Fibroblast of lung (primary cell): ENCODE measurements at places on chromosomes 16 and 17.

GRCh38 chr16:67158637-67159600, 790 bp downstream of the TRADD start:
- peak; percentile 30 for DNase-seq

GRCh38 chr16:28258567-28258966, 33.8 kb upstream of the SBK1 start:
- no peak for DNase-seq

DNA sequence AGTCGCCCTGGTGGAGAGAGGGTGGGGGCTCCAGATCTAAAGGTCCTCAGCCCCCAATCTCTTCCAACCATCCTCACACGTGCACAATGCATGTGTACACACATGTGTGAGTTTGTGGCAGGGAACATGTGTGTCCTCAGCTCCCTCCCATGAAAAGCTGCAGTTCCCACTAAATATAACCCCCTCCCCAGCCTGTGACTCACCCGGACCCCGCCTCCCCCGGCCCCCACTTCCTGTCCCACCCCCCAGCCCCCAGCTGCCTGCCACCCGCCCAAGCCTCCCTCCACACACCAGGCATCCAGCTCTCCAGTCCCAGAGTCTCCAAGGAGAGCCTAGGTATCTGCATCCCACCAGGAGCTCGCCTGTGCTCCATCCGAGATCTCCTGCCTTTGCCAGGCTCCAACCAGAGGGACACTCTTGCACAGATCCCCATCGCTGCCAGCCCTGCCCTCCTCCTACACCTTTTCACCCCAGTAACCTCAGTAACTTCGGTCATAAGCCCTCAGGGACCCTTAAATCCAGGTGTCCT, 3.9 kb downstream of the DLG4 start:
- peak; percentile 44 for DNase-seq

DNA sequence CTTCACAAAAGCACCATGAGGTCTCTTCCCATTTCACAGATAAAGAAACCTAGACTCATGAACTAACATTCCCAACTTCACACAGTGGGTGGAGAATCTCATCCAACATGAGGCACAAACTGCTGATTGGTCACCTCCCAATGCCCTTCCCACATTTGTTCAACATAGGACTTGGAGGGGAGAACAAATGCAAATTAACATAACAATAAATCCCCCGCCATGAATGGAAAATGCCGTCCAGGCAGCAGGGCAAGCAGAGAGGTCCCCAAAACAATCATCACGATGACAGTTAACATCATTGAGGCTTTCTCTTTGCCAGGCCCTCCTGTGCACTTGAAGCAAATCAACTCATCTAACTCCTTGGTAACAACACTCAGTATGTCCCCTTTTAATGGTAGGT, 185.3 kb downstream of the TMEM132E start:
- no peak for DNase-seq

GRCh38 chr16:9964426-9964825, 217.8 kb downstream of the GRIN2A start:
- DNase-seq = no peak

GRCh38 chr17:79108232-79108850, 33.7 kb downstream of the ENGASE start:
- DNase-seq = no peak

DNA sequence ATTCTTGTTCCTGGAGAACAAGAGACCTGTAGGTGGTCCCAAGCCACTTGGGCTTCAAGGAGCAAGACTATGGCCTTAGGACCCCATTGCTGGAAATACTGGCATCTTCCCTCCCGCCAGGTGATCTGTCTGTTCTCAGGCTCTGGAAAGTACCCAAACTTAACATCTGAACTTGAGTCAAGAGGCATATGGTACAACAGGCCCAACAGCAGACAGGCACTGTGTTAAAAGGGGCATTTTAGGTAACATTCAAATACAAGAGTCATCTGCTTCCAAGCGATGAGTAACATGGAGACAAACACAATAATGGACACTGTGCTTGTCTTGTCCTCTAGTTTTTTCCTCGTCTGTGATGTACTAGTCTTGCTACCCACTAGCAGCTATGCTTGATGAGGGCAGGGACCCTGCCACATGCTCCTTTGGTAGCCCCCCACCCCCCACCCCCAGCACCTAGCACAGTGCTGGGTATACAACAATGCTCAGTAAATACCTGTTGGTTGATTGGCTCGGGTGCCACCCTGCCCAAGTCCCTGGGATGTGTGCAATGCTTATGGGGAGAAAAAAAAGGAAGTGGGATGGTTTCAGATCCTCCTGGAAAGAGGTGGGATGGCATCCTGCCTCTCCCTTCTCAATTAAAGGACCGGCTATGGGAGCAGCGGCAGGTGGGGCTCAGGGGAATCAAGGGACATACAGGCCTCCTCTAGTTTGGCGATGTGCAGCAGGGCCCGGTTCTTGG, 19.4 kb downstream of the CSF3 start:
- no peak for DNase-seq

- DNase-seq = no peak
Measured at GRCh38 chr16:12699161-12699560, 104.5 kb downstream of the CPPED1 start.

DNA sequence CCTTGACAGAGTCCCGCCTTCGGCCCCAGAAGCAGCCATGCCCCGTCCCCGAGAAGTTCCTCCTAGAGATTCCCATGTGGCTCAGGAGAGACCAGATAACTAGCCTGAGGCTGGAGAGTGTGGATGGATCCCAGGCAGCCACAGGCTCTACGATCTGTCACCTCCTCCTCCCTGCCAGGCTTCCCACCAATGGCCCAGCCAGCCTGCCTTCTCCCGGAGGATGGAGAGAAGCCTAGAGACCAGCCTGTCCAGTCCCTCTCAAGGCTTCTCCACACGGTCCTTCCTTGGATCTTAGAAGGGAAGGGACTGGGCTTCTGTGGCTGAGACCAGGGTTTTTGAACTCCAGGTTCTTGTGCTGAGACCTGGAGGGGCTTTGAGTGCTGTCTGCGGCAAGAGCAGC, 1.6 kb upstream of the SMTNL2 start:
- DNase-seq = no peak

DNA sequence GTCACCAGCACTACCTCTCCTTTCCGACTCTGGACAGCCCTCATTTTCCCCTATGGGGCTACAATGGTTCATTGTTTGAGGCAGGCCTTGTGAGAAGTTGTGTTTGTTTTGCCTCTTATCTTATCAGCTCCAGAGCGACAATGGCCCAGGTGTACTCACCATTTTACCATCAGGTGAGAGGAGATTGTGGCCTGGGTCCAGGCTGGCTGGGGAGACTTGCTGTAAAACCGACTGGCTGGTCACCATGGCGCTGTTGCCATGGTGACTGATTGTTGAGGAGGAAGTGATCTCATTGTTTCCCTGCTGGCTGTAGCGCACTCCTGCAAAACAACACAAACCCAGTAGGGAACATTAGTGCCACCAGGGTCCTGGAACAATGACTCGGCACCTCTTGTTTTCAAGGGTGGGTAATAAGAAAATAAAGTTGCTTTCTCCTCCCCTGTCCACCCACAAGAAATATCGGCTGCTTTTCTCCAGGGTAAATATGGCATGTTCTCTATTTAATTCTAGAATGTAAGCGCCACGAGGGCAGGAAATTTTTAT, 34.4 kb downstream of the HNF1B start:
- peak; percentile 15 for DNase-seq

DNA sequence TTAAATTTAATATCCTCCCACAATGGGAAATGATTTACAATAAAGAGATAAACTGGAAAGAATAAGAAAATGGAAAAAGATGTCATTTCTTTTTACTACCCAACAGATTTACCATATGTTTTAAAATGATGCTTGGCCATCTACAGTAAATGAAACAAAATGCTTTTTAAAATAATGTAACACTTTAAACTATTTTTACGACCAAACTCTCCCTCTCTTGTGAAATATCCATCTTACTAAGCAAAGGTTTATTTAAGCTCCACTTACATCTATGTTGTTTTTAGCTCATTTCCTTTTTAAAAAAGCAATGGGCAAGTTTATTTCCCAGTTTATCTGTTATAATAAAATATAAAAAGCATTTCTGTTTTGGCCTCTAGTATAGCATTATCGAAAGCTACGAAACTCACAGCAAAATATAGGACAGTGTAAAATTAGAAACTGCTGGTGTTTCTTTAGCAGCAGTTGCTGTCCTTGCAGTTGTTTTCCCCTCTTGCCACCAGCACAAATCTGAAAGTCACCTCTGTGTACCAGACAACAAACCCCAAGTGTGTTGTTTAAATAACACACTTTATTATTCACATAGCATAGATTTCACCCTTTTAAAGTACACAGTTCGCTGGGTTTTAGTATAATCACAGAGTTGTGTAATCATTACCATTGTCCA, 195.1 kb downstream of the CDRT15L2 start:
- no peak for DNase-seq

- DNase-seq = no peak
Measured at GRCh38 chr16:5882087-5882640, 784.6 kb upstream of the EEF2KMT start.

- peak; percentile 36 for DNase-seq
Measured at GRCh38 chr17:77317091-77317750, 176.5 kb downstream of the SEC14L1 start.

DNA sequence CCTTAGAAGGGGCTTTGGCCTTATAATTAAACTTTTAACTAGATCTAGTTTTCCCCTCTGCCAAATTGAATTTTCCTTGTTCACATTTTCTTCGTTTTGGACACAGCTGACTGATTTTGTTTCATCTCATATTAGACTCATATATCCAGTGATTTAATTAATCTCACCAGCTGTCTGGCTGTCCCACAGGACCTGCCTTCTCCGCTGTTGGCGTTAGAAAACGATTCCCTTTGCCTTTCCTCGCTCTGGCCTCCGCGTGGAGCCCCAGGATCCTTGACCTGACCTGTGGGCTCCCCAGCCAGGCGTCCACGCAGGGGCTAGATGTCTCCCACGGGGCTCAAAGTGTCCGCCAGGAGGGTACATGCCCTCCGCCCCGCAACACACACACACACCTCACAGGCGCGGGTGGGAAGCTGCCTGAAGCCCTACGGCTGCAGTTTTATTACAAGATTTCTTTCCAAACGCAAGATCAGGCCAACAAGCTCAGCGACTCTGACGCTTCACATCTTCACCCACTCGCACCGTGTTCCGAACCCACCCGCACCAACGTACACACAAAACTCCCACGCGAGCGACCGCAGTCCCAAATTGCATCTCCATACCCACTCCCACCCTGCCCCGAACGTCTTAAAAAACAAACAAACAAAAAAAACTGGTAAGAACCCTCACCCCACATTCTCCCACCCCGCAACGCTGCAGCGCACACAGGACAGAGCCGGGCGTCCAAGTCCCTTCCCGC, 1.1 kb downstream of the RPRML start:
- no peak for DNase-seq

GRCh38 chr17:66637491-66637890, 197.4 kb upstream of the CACNG5 start:
- peak; percentile 92 for DNase-seq

- DNase-seq = no peak
Measured at GRCh38 chr16:13633391-13633861, 286.5 kb upstream of the ERCC4 start.

GRCh38 chr17:72624652-72625051, 467.8 kb downstream of the SLC39A11 start:
- no peak for DNase-seq

GRCh38 chr17:13643180-13643579, 41.5 kb upstream of the HS3ST3A1 start:
- DNase-seq = no peak

- no peak for DNase-seq
Measured at GRCh38 chr16:66551348-66551759, 1.0 kb upstream of the CKLF start.

DNA sequence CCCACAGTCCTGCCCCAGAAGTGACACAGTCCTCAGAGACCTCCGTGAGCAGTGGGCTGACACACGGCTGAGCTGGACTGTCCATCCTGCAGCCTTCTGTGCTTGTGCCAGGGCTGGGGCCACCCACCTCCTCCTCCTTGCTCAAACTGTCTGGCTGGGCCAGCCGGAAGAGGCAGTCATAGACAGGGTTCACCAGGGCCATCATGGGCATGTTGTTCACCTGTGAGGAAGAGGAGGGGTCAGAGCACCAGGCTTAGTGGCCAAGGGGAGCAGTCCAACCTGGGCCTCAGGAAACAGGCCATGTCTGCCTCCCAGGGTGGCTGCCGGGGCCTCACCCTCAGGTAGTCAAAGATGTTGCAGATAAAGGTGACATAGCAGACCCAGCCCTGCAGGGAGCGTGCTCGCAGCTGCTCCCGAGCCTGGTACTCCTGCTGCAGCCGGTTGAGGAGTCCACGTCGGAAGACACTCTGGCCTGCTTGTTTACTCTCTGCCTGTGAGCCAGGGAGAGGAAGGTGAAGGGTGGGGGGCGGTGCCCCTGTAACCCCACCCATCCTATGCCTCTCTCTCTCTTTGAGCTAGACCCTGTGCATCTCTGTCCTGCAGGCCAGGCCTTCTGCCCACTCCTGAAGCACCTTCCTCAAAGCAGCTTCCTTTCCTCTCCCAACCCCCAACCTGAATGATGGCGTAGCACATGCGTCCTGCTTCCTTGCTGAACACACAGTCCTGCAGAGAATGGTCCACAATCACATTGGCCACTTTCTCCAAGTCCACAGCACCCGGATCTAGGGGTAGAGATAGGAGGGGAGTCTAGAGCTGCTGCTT, 3.4 kb downstream of the MIF4GD start:
- DNase-seq = no peak

DNA sequence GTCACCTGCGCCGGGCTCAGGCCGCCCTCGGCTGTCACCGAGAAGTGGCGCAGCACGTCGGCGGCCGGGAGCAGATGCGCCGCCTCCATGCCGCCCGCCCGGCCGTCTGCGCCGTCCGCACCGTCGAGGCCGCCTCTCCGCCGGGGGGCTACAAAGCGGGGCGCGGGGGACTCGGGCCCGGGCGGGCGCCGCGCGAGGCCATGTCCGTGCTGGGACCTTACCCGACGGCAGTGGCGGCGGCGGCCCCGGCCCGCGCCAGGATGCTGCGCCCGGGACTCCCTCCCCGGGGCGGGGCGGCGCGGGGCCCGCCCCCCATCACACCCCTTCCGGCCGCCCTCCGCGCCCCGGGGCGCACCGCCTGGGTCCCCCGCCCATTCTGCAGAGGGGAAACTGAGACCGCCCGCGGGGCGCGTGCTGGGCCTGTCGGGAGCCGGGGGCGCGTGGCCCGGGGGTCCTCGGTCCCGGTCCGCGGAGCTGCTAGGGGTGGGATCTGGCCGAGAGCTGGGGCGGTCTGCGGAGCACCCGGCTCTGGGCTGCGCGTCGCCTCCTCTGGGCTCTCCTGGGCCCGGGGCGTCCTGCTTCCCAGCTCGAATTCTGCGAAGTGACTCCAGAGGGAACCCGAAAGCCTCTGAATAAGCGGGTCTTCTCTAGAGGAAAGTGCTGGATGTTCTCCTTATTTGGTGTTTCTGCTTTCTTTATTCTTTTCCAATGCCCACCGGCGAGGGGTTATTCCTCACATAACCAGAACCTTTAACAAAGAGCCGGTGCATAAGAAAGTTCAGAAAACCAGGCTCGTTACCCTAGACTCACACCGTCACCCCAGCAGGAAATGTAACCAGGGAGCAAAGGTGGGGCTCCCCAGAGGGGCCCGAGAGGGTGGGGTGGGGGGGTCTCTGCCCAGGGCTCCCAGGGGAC, at the start of gene ATP2A3:
Gene ATP2A3 (minus strand): TSS at position 235 of the 915 bp plus-strand sequence. CDS start 146 bp downstream, at position 89.
- DNase-seq = no peak

GRCh38 chr17:57657211-57657610, 87.9 kb downstream of the CCDC182 start:
- DNase-seq = no peak
